ENCODE measurements at places on chromosomes 12 and 14.

DNA sequence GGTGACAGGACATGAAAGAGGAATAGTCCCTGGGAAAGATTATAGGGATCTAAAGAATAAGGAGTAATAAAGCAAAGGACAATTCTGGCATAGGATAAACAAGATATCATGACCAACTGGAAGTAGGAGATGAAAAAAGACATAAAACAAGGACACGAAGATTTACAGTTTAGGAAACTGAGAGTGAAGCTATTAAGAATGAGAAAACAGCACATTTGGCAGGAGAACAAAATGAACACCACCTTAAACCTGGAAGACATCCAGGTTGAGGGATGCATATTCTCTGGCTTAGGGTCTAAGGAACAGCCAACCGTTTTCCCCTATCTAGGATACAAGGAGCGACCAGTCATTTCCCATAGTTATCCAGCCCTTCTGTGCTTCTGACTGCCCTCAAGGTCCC is 1.9 kb downstream of the TRIP11 start:
- DNase-seq: no peak

DNA sequence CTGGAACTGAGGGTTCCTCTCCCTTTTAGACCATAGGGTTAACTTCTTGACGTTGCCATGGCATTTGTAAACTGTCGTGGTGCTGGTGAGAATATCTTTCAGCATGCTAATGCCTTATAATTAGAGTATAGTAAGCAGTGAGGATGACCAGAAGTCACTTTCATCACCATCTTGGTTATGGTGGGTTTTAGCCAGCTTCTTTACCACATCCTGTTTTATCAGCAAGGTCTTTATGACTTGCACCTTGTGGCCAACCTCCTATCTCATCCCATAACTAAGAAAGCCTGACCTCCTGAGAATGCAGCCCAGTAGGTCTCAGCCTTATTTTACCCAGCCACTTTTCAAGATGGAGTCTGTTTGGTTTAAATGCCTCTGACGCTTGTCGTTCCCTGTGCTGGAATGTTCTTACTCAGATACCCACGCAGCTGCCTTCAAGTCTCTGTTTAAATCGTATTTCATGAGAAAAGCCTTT is 44.2 kb downstream of the BBS10 start:
- DNase-seq: no peak

- no peak for DNase-seq
These were observed 32.2 kb downstream of the GPR19 start for GRCh38 chr12:12663644-12664294.

DNA sequence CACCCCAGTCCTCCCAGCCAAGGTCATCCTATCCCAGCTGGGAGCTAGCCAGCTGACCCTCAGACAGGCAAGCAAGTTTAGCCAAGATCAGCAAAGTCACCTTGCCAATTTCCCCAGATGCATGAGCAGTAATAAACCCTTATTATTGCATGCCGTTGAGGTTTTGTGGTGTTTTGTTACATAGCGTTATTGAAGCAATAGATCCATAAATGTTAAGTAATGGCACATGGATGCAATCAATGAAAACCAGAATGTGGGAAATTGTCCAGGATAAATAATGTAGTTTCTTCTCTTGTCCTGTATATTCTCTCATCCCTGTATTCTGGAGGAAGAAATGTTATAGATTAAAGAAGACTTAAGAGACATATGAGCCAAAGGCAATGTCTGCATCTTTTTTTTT is 18.0 kb upstream of the TMEM260 start:
- DNase-seq: no peak

DNA sequence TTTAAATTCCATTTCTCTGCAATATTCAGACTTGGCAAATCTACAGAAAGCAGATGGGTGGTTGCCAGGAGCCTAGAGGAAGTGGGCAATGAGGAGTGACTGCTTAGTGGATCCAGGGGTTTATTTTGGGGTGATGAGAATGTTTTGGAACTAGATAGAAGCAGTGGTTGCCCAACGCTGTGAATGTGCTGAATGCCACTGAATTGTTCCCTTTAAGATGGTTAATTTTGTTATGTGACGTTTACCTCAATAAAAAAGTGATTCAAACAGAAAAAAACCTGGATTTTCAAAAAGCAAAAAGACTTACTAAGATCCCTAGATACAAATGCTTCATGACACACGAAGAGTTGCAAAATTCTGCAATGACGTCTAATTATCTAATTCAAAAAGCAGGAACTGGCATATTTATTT is 34.2 kb downstream of the DAO start:
- no peak for DNase-seq

GRCh38 chr14:75328558-75329155 is 50.0 kb downstream of the FOS start:
- no peak for DNase-seq

DNA sequence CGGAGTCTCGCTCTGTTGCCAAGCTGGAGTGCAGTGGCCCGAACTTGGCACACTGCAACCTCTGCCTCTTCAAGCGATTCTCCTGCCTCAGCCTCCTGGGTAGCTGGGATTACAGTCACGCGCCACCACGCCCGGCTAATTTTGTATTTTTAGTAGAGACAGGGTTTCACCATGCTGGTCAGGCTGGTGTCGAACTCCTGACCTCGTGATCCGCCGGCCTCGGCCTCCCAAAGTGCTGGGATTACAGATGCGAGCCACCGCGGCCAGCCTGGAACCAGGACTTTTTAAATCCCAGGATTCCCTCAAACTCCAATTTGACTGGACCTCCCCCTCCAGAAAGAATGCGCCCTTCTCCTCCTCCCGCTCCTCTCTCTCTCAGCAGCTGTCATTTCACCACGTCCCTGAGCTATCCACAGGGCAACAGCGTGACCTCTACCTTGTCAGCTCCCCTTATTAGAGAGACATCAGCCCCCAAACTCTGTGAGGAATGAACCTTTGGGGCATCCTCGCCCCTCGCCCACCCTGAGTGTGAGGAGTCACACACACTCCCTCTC is 2.0 kb downstream of the ESYT1 start:
- DNase-seq: no peak

DNA sequence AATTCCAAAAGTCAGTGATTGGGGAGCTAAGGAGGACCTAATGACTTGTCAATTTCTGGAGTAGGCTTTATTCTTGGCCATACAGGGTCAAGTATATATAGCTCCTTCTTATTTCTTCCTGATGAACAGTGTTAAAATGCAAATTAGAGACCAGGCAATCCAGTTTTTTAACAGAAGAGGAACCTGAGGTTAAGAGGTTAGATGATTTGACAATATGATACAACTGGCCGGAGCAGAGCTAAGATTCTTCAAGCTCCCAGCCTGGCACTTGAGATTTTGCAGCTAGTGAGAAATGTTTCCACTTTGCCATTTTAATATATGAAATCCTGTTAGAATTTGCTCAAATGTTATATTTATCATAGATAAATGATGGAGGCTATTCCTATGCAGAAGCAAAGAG is 204.0 kb downstream of the SSPN start:
- DNase-seq: no peak

GRCh38 chr14:87864356-87865270 is 128.4 kb downstream of the GALC start:
- DNase-seq: no peak

- DNase-seq: no peak
These were observed 57.0 kb upstream of the NPFF start for GRCh38 chr12:53564278-53564677.

Data from CD4-positive, alpha-beta T cell treated with Interleukin-2 at 100 ng/mL for 4 hours (primary cell).